Fibroblast of skin of back (primary cell): ENCODE measurements at places on chromosomes 4 and X.

- no peak for DNase-seq
Observed at GRCh38 chr4:37641886-37642849, 44.0 kb downstream of the RELL1 start.

DNA sequence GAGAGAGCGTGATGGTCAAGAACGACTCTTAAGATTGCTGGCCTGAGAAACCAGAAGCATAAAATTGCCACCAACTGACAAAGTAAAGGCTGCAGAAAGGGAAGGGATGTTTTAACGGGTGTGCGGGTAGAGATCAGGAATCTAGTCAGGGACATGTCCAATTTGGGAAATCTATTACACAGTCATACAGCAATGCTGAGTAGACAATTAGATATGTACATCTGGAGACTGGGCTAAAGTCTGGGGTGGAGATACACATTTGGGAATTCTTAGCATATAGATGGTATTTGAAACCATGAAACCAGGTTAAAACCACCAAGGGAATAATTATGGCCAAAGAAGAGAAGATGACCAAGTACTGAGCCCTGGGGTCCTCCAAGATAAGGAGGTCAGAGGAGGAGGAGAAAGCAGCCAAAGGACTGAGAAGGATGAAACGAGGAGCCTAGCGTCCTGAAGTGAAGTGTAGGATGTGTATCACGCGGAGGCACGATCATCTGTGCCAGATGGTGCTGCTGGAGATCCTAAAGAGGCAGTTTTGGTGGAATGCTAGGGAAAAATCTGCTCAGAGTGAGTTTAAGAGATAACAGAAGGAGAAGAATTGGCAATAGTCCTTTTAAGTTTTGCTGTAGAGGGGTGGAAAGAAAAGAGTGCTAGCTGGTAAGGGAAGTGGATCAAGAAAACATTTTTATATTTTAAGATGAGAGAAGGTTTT lies 36.5 kb downstream of the SEC24D start:
- DNase-seq, result no peak

DNA sequence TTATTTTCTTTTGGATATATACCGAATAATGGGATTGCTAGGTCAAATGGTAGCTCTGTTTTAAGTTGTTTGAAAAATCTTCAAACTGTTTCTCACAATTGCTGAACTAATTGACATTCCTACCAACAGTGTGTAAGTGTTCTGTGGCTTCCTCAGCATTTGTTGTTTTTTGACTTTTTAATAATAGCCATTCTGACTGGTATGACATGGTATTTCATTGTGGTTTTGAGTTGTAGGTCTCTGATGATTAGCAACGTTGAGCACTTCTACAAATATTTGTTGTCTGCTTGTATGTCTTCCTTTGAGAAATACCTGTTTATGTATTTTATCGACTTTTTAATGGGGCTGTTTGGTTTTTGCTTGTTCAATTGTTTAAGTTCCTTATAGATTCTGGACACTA lies 680.1 kb upstream of the GRIA3 start:
- peak; percentile 47 for DNase-seq

- no peak for DNase-seq
Observed at GRCh38 chr4:185958094-185958747, 110.7 kb upstream of the TLR3 start.

DNA sequence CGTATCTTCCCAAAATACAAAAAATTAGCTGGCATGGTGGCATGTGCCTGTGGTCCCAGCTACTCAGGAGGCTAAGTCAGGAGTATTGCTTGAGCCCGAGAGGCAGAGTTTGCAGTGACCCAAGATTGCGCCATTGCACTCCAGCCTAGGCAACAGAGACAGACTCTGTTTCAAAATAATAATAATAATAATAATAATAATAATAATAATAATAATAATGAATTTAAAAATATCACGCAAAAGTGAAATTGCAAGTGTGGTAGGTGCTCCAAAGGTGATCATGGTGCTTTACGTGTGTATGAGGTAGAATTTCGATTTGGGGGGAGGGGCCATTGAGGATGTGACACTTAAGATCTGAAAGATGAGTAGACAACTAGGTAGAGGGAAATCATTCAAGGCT lies 4.9 kb upstream of the HPSE start:
- no peak for DNase-seq

- DNase-seq, result no peak
Observed at GRCh38 chr4:25029479-25030276, 1.1 kb downstream of the LGI2 start.

- DNase-seq, result no peak
Observed at GRCh38 chr4:137451172-137451825, 81.0 kb downstream of the PCDH18 start.
